T-cell (primary cell): ENCODE measurements at places on chromosomes 3 and 15.

DNA sequence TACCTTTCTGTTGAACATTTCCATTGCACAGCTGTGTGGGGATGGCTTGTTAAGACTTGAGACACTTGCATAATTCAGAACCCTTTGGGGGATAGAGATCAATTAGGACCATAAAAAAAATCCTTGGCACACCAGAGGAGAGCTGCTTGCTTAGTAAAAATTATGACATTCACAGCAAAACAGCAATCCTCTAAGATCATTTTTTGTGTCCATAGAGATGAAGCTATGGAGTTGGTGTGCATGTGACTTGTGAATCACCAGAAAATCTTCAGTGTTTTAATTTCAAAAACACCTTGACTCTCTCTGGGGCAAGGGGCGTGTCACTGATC is 7.7 kb downstream of the COL8A1 start:
- no peak for DNase-seq

GRCh38 chr3:188157971-188158370 is 4.0 kb downstream of the LPP start:
- no peak for DNase-seq

GRCh38 chr15:29568840-29569532 is 253.3 kb downstream of the TJP1 start:
- no peak for DNase-seq

DNA sequence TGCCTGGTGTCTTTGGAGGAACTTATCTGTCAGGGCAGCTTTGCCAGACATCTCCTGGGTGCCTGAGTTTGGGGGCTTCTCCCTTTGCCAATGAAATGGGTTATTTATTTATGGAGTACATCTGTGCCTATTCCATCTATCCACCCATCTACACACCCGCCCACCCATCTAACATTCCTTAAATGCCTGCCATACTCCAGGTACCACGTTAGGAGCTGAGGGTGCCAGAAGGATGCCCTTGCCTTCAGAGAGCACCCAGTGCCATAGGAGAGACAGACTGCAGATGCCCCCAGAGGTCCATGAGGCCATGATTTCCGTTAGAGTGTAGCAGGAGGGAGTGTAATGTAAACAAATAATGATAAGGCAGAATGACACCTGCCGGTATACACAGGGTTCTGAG is 21.8 kb upstream of the KIF23 start:
- no peak for DNase-seq

- DNase-seq: no peak
These were observed 1.6 kb upstream of the INTS14 start for GRCh38 chr15:65612616-65612946.

DNA sequence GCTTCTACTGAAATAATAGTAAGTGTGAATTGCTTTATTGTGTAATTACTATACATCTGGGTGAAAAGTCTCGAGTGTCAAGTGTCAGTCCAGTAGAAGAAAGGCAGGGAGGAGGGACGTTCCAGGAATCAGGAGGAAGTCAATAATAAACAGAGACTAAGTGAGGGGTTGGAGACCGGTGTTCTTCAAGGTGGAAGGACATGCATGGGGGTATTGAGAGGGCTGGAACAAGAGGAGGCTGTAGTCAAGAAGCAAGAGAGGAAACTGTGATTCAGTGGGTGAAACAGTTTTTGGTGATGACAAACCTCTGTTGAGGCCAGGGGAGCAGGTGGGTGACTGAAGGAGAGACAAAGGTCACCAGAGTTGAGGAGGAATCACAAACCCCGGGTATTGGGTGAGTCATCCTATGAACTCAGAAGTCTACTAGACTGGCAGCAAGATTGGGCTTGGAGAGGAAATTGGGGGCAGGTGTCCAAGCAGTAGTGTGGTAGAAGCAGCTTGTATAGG is 11.6 kb upstream of the SCAMP5 start:
- no peak for DNase-seq
